Stimulated activated CD8-positive, alpha-beta memory T cell treated with anti-CD3 and anti-CD28 coated beads, Interleukin-7, amount 100 ng/mL, for 1 hour (primary cell): ENCODE measurements at places on chromosomes 6 and 20.

- no peak for DNase-seq
These were observed 315.0 kb downstream of the ESR1 start for GRCh38 chr6:152122434-152122833.

DNA sequence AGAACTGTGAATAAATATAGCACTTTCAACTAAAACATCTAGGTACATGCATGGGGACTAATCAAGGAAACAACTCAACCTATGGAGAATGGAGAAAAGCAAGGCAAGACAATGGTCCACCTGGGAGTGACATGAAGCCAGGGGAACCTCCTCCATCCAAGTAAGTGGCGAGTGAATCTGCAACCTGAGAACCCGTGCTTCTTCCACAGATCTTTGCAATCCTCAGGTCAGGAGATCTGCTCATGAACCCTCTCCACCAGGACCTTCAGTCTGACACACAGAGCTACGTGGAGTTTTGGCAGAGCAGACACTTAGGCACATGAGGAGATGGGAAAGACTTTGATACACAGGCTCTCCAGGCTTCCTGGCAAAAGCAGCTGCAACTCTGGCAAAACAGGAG is 58.8 kb upstream of the KHDRBS2 start:
- no peak for DNase-seq

DNA sequence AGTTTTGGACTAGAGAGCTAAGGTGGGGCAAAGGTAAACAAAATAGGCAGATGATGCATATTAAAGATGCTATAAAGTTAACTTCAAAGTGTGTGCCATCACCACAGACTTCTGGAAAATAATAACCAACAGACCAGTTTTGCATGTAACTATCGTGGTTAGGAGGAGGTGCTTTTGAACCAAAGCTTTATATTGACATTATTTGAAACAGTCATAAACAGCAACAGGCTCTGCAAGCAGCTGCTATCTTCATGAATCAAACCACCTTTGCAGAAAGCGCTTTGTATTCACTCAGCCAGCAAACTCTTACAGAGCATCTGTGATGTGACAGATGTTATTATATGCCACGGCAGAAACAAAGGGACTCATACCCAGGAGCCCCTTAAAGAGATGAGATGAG is 81.9 kb downstream of the CRYBG1 start:
- DNase-seq, result no peak

DNA sequence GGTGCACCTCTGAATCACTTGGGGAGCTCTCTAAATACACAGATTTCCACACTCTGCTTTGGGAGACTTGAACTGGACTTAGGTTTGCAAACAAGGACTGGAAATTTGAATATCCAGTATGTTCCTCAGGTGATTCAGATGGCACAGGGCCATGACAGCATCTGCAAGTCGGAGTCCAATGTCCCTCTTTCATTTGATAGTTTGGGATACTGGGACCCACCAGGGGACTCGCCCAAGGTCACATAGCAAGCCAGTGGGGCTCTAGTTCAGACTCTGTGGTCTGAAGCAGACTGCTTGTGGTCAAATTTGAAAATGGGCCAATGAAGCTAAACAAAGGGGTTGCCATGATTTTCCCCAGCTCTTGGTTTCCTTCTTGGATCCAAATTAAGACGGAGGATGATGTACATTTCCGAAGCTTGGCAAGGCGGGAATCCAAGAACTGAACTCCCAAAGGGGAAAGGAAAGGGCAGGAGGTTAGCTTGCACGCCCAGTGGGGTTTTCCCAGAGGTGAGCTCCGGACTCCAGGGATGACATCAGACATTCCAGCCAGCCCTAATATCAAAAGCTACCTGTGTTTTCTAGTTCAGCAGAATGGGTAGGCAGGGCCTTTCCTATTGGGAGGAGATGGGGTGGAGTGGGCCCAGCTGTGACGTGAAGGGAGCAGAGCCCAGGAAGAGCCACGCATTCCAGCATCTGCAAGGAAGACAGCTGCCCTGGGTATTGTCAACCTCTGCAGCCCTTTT is 3.4 kb upstream of the SYS1 start:
- DNase-seq, result no peak

DNA sequence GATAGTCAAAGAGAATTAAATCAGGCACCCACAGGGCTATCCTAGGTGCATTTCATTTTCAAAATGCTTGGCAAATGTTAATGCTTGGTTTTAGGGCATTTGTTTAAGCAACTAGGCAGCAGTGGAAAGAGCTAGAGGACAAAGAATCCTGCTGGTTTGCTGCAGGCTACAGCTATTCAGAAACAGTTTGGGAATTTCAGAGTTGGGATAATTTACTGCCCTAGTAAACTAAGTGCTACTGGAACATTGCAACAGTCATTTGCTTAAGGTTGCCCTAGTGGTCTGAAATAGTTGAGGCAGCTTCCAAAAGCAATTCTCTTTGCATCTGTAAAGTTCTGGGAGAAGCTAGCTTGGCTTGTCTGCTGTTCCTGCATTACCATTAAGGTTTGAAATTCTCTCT is 312.7 kb downstream of the LAMA2 start:
- no peak for DNase-seq

- DNase-seq, result no peak
These were observed 44.5 kb downstream of the PRSS35 start for GRCh38 chr6:83556871-83557270.

- DNase-seq, result no peak
These were observed 37.0 kb upstream of the PXDC1 start for GRCh38 chr6:3788408-3789017.

DNA sequence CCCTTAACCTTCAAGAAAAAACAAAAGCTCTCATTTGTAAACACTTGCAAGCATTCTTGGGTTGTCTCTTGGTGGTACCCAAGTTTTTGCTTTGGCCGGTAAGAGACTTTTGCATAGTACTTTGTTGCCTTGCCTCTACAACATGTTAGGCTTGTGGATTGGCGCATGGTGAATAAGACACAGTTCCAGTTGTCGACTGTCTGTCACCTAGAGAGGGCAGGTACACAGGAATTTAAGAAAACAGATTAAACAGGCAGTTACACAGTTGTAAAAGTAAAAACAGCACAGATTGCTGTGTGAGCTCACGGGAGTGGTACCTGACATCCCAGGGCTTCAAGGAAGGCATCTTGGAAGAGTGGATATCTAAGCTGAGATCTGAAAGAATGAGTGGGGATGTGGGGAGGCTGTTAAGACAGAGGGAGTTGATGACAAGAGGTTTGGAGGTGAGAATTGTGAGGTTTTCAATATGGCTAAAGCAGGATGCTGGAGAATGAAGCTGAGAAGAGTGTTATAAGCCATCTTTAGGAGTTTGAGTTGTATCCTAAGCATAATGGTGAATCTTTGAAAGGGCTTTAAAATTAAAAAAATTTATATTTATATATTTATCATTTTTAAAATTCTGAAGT is 19.2 kb downstream of the UTRN start:
- DNase-seq, result no peak

- no peak for DNase-seq
These were observed 50.6 kb downstream of the RCAN2 start for GRCh38 chr6:46440641-46441040.

DNA sequence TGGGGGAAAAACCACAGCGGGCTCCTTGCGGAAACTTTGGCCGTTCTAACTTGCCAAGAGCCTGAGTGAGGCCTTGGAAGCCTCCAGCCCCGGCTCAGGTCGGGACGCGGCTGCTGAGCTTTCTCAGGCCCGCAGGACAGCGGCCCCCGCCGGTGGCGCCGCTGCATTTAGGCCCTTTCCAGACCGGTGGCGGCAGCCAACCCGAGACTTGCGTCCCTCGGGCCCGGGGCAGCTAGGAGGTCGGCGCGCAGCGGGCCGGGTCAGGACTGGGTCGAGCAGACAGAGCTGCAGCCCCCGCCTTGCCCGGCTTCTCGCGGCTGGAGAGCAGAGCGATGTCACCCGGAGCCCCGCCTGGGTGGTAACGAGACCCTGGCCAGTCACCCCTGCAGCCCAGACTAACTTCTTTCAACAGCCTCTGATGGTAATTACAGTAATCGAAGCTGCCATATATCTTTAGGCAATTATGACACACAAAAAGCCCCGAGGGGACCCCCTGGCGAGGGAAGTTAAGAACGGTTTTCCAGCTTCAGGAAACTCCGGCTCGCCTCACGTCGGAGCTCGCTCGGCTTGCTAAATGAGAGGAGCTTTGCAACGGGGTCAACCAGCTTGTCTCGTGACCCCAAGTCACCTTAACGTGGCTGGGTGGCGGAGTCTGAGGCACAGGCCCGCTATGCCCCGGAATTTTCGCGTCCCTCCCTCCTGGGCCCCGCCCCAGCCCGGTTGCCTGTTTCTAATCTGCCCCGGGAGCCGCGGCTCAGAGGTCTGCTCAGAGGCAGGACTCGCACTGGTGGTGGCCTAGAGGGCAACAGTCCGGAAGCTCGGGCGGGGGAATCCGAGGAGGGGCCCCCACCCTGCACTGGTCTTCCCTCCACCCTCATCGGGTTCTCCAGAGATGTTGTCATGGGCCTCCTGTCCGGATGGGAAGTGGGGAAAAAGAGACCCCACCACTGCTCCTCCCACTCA is 3.0 kb downstream of the NR2E1 start:
- no peak for DNase-seq

GRCh38 chr20:11032611-11033010 is 358.8 kb upstream of the JAG1 start:
- no peak for DNase-seq

- DNase-seq, result peak; percentile 61
These were observed 881 bp downstream of the BICRAL start for GRCh38 chr6:42782689-42783176.

GRCh38 chr20:56487216-56487615 is 18.8 kb downstream of the RTF2 start:
- DNase-seq, result no peak
